ENCODE measurements at places on chromosomes 4 and X. TPM values are rescaled to one million over a fixed set of nuclear protein-coding genes. Genes with fewer than 3 reads are reported as not detected.

The JAKMIP1 gene
- not detected for polyA plus RNA-seq

The HSD17B13 gene
- not detected for polyA plus RNA-seq

The SRPK3 gene
- polyA plus RNA-seq, result 274 TPM

The ING2 gene
- 28.2 TPM for polyA plus RNA-seq

The GLUD2 gene
- polyA plus RNA-seq, result 2.9 TPM

The CT83 gene
- not detected for polyA plus RNA-seq

The GABRG1 gene
- polyA plus RNA-seq, result 0.03 TPM

The HTR2C gene
- not detected for polyA plus RNA-seq

The PRKG2 gene
- polyA plus RNA-seq, result 1.3 TPM

The PROM1 gene
- 42.4 TPM for polyA plus RNA-seq

The TXK gene
- polyA plus RNA-seq, result 0.65 TPM

The TLR10 gene
- polyA plus RNA-seq, result 3.1 TPM

The EPHA5 gene
- polyA plus RNA-seq, result 0.36 TPM

The MAGEA4 gene
- not detected for polyA plus RNA-seq

The MAP7D3 gene
- 11.9 TPM for polyA plus RNA-seq

The UCP1 gene
- polyA plus RNA-seq, result 0.15 TPM

The MBNL3 gene
- 11.5 TPM for polyA plus RNA-seq

The SLIT2 gene
- polyA plus RNA-seq, result 10.5 TPM

The TRPC3 gene
- polyA plus RNA-seq, result 0.41 TPM

The RHOXF2 gene
- polyA plus RNA-seq, result not detected

The AMER1 gene
- 6.3 TPM for polyA plus RNA-seq

The PAGE2B gene
- not detected for polyA plus RNA-seq

The MAGEB2 gene
- not detected for polyA plus RNA-seq

The SLC39A8 gene
- 3.2 TPM for polyA plus RNA-seq

The GPR82 gene
- polyA plus RNA-seq, result not detected
